ENCODE measurements at places on chromosomes 6 and 20. TPM values are rescaled to one million over a fixed set of nuclear protein-coding genes. Genes with fewer than 3 reads are reported as not detected.

The KHDC1 gene
- 5.2 TPM for total RNA-seq

The KCNK16 gene
- total RNA-seq: not detected

The SIRPD gene
- not detected for total RNA-seq

The STMND1 gene
- not detected for total RNA-seq

The MUCL3 gene
- total RNA-seq: not detected

The RGS17 gene
- not detected for total RNA-seq

The CBLN4 gene
- total RNA-seq: not detected
